Natural killer cell treated with Interleukin-12 subunit alpha and Interleukin-12 subunit beta and Interleukin-15 and Interleukin-18, amount 100 ng/mL, for 72 hours (primary cell): ENCODE measurements at places on chromosomes 2 and 18. TPM values are rescaled to one million over a fixed set of nuclear protein-coding genes. Genes with fewer than 3 reads are reported as not detected.

The IL36B gene
- total RNA-seq = not detected

DNA sequence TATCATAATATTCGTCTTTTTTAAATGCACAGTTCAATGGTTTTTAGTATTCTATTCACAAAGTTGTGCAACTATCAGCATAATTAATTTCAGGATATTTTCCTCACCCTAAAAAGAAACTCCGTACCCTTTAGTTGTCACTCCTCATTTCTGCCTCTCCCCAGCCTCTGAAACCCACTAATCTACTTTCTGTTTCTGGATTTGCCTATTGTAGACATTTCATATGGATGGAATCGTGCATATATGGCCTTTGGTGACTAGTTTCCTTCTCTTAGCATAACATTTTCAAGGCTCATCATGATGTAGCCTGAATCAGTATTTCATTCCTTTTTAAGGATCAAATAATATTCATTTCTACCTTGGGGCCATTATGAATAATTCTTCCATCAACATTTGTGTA is 18.5 kb downstream of the NEURL3 start:
- H3K4me3 ChIP-seq = peak overlapping the region; percentile 93
- no peaks in the 10 kb centered on the region for H3K27me3 ChIP-seq
- peaks cover 41% of the 10 kb centered on the region for H3K4me1 ChIP-seq
- H3K27ac ChIP-seq = peak overlapping the region; percentile 98

GRCh38 chr2:238615187-238615586 is 188.5 kb downstream of the ASB1 start:
- H3K36me3 ChIP-seq = peaks cover 5% of the 10 kb centered on the region
- no peaks in the 10 kb centered on the region for H3K4me1 ChIP-seq
- no peak overlapping the region for H3K4me3 ChIP-seq
- DNase-seq = no peak
- no peak overlapping the region for H3K27ac ChIP-seq
- H3K27me3 ChIP-seq = peaks cover 20% of the 10 kb centered on the region

DNA sequence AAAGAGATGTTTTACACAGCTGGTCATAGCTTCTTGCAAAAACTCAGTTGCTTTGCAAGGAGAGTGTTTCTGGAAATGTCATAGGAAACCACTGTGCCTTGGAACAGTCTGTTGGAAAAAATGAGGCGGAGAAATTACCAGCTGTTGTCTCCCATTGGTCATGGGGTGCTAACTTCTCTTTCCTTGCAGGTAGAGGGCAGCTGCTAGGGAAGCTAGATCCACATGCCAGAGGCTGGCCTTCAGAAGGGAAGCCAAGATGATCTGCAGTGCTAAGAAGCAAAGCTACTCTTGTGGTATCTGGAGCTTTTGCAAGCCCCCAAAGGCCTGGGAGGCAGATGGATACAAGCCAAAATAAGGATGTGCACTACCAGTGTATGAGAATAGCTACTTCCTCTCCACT is 34.8 kb upstream of the LAMA1 start:
- DNase-seq = no peak
- no peaks in the 10 kb centered on the region for H3K27me3 ChIP-seq
- H3K4me3 ChIP-seq = no peak overlapping the region
- H3K36me3 ChIP-seq = no peaks in the 10 kb centered on the region
- H3K27ac ChIP-seq = no peak overlapping the region

- DNase-seq = no peak
- no peaks in the 10 kb centered on the region for H3K27me3 ChIP-seq
- no peak overlapping the region for H3K4me3 ChIP-seq
Measured at GRCh38 chr2:118010473-118010872, 3.4 kb downstream of the CCDC93 start.

DNA sequence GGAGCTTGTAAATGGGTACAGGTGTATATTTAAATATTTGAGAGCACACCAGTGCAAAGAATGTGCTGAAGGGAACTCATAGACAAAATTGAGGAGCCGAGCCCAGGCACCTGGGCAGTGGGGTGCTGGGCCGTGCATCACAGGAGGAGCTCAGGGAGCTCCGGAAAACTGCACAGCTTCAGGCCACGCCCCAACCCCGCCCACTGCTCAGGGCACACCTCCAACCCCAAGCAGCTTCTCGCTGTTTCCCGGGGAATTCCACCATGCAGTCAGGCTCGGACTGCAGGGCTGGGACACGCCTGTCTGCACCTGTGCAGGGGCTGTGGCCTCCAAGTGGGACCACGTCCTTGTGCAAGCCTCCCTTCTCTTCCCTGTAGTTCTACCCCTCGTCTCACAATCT is 243.0 kb downstream of the HDAC4 start:
- H3K27ac ChIP-seq = no peak overlapping the region
- H3K36me3 ChIP-seq = no peaks in the 10 kb centered on the region
